ENCODE measurements at places on chromosomes 16 and 17.

DNA sequence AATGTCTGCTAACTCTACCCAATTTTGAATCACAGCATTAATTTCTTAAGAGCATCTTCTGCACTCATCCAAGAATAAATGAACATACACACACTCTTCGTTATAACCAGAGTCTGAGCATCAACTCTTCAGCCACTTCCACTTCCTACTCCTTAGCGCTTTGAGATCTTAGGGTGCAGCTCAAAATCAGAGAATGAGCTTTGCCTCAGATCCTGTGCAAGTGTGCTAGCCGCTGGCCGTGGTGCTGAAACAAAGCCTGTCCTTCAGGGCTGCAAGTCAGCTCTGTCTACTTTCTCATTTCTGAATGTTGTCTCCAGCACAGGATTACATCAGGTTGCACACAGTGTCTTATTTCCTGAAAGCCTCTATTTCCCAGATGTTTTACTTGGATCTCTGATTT, 165.4 kb downstream of the AIPL1 start:
- no peaks in the 10 kb centered on the region for H3K4me1 ChIP-seq
- peaks cover 7% of the 10 kb centered on the region for H3K27me3 ChIP-seq
- H3K36me3 ChIP-seq = no peaks in the 10 kb centered on the region
- peak; percentile 34 for DNase-seq

DNA sequence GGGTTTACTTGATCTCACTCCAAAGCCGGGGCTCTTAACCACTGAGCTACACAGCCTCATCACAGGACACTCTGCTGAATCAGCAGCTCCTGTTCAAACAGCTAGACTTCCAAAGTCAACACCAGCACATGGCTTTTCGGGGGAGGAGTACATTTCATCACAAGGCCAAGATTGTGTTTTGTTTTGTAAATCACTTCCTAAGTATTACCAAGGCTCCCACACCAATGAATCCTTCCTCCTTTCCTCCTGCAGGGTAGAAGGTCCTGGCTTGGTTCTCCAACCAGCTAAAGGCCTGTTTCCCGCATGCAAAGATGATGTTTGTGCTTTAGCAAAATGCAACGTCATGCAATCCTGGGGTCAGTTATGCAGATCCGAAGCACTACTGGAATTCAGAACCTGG, 152.5 kb downstream of the XYLT1 start:
- no peak for DNase-seq
- H3K27me3 ChIP-seq = no peaks in the 10 kb centered on the region
- H3K4me1 ChIP-seq = peaks cover 40% of the 10 kb centered on the region
- H3K27ac ChIP-seq = no peak overlapping the region
- no peak overlapping the region for H3K4me3 ChIP-seq

DNA sequence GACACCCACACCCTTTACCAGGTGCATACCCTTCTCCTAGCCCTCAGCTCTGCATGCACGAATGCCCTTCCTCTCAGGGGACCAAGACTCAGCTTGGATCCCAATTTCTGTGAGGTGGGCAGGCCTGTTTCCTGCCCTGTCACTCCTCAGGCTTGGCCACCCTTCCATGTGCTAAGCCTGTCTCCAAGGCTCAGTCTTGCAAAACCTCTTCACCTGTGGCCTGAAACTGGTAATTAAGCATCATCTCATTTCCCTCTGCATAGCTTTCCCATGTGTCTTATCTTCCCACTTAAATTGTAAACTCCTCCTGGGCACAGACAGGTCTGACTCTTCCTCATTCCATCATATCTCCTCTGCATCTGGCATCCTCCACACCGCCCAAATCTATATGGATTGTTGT, 31.0 kb upstream of the SMPD3 start:
- H3K36me3 ChIP-seq = no peaks in the 10 kb centered on the region
- no peak overlapping the region for H3K27ac ChIP-seq
- peaks cover 2% of the 10 kb centered on the region for H3K4me1 ChIP-seq
- H3K4me3 ChIP-seq = no peak overlapping the region
- no peak for DNase-seq

- H3K27ac ChIP-seq = no peak overlapping the region
- DNase-seq = peak; percentile 31
- H3K4me1 ChIP-seq = peaks cover 8% of the 10 kb centered on the region
- peak overlapping the region; percentile 58 for H3K4me3 ChIP-seq
- H3K27me3 ChIP-seq = peaks cover 18% of the 10 kb centered on the region
Observed at GRCh38 chr17:5097101-5097834, 14.4 kb downstream of the ZNF232 start.

GRCh38 chr17:80318166-80318565, 57.5 kb downstream of the RNF213 start:
- H3K27ac ChIP-seq = no peak overlapping the region
- no peaks in the 10 kb centered on the region for H3K27me3 ChIP-seq
- H3K4me3 ChIP-seq = no peak overlapping the region
- H3K36me3 ChIP-seq = peaks cover 67% of the 10 kb centered on the region

- no peak for DNase-seq
- no peaks in the 10 kb centered on the region for H3K36me3 ChIP-seq
- no peak overlapping the region for H3K27ac ChIP-seq
- H3K4me3 ChIP-seq = no peak overlapping the region
- H3K4me1 ChIP-seq = no peaks in the 10 kb centered on the region
Observed at GRCh38 chr16:79876332-79876730, 275.8 kb upstream of the MAF start.

DNA sequence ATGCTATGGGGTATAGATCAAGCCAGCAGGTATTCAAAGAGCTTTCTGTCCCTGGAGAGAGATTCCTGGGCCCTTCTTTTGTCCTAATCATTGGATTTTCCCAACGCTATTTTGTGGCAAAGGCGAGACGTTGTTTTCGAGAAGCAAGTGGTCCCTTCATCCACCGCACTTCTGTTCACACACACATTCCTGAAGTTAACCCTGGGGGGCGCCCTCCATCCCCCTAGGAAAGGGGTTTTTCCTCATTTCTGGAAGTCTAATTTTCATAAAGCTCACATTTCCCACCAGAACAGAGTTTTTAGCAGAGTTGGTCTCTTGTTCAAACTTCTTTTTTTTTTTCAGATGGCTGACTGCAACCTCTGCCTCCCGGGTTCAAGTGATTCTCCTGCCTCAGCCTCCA, 11.9 kb downstream of the SCGB1C2 start:
- no peaks in the 10 kb centered on the region for H3K27me3 ChIP-seq
- H3K27ac ChIP-seq = no peak overlapping the region
- no peaks in the 10 kb centered on the region for H3K4me1 ChIP-seq
- no peak for DNase-seq

DNA sequence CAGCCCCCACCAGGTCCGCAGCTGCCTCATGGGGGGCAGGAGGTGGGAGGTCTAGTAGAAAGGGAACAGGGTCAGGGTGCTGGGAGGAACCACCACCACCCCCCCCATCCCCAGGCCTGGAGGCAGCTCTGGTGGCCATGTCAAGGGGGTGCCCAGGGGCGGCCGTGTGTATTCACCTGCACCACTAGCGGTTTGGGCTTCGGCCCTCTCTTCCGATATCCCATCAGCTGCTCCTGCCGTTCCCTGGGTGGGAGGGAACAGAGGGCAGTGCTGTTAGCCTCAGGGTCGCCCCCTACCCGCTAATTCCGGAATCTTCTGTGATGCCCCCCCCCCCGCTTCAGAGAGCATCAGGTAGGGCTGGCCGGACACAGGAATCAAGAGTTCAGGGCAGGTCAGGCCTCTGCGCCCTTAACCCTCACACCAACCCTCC, 3.8 kb downstream of the CBX4 start:
- peaks cover 6% of the 10 kb centered on the region for H3K27me3 ChIP-seq
- DNase-seq = no peak
- peaks cover 40% of the 10 kb centered on the region for H3K4me1 ChIP-seq
- H3K4me3 ChIP-seq = no peak overlapping the region

GRCh38 chr16:87295259-87295658, 21.9 kb downstream of the C16orf95 start:
- H3K27ac ChIP-seq = no peak overlapping the region
- H3K27me3 ChIP-seq = no peaks in the 10 kb centered on the region
- peaks cover 2% of the 10 kb centered on the region for H3K4me1 ChIP-seq
- H3K4me3 ChIP-seq = no peak overlapping the region

DNA sequence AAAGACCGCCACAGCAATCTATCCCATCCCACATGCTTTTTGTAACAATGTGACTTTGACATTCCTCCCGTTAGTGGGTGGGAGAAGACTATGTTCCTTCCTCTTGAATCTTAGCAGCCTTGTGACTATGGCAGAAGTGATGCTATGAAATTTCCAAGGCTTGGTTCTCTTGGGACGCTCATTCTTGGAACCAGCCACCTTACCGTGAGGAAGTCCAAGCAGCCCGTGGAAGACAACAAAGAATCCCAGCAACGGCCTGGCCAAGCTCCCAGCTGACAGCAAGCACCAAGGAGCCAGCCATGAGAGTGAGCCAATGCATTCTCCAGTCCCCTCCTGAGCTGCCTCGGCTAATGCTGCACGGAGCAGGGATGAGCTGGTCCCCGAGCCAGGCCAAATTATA, 62.3 kb downstream of the VPS53 start:
- no peak overlapping the region for H3K4me3 ChIP-seq
- peaks cover 33% of the 10 kb centered on the region for H3K36me3 ChIP-seq
- no peaks in the 10 kb centered on the region for H3K27me3 ChIP-seq
- no peaks in the 10 kb centered on the region for H3K4me1 ChIP-seq
- H3K27ac ChIP-seq = no peak overlapping the region

DNA sequence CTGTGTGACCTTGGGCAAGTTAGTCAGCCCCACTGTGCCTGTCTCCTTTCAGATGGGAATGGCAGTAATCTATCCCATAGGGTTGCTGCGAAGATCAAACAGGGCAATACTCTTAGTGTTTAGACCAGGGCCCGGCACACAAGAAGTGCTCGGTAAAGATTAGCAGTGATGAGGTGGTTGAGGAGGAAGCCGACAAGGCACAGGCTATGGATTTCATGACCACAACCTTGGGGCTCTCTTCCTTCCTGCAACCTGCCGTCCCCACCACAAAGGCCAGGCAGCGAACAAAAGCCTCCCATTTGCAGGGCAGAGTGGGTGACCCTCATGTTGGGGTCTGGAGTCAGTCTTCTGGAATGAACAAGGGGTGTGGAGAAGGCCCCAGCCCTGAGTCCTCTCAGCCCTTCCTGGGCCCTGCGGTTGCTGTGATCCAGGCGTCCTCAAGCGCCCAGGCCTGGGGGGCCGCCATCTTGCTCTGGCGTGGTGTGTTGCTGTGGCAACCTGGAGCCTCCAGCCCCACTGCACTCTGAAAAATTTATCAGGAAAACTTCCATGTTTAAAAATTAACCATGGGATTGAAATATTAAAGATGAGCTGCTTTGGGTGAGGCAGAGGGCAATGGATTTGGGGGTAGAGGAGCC, 9.8 kb downstream of the ADAM11 start:
- DNase-seq = no peak
- no peak overlapping the region for H3K27ac ChIP-seq
- H3K4me1 ChIP-seq = peaks cover 3% of the 10 kb centered on the region
- peaks cover 15% of the 10 kb centered on the region for H3K27me3 ChIP-seq
- no peaks in the 10 kb centered on the region for H3K36me3 ChIP-seq

- DNase-seq = no peak
- H3K4me3 ChIP-seq = no peak overlapping the region
Observed at GRCh38 chr17:14078027-14078426, 8.7 kb downstream of the COX10 start.

- H3K4me1 ChIP-seq = peaks cover 10% of the 10 kb centered on the region
- no peak overlapping the region for H3K27ac ChIP-seq
- H3K27me3 ChIP-seq = peaks cover 69% of the 10 kb centered on the region
- DNase-seq = no peak
- no peak overlapping the region for H3K4me3 ChIP-seq
Observed at GRCh38 chr16:51151961-51152663, 1.0 kb upstream of the SALL1 start.

DNA sequence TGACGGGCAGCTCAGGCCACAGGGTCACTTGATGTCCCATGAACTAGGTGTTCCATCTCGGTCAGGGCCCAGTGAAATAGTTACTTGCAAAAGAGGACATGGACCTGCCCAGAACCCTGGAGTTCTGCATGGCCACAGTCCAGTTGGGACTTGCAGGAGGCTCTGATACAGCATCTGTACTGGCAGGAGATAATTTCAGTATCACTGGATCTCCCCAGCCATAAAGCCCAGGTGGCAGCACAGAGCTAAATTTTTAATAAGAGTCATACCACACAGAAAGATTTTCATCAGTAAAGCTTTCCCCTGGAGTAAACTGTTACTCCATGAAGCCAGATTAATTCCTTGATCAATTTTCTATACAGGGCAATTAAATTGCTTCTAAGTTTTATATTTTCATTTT, 18.0 kb upstream of the SLC16A5 start:
- no peak overlapping the region for H3K4me3 ChIP-seq
- DNase-seq = no peak
- peaks cover 32% of the 10 kb centered on the region for H3K4me1 ChIP-seq
- H3K27me3 ChIP-seq = no peaks in the 10 kb centered on the region
- H3K36me3 ChIP-seq = peaks cover 4% of the 10 kb centered on the region

GRCh38 chr16:13435415-13435814, 484.5 kb upstream of the ERCC4 start:
- no peak overlapping the region for H3K27ac ChIP-seq
- H3K4me1 ChIP-seq = peaks cover 2% of the 10 kb centered on the region
- no peaks in the 10 kb centered on the region for H3K27me3 ChIP-seq
- H3K36me3 ChIP-seq = no peaks in the 10 kb centered on the region
- DNase-seq = no peak

DNA sequence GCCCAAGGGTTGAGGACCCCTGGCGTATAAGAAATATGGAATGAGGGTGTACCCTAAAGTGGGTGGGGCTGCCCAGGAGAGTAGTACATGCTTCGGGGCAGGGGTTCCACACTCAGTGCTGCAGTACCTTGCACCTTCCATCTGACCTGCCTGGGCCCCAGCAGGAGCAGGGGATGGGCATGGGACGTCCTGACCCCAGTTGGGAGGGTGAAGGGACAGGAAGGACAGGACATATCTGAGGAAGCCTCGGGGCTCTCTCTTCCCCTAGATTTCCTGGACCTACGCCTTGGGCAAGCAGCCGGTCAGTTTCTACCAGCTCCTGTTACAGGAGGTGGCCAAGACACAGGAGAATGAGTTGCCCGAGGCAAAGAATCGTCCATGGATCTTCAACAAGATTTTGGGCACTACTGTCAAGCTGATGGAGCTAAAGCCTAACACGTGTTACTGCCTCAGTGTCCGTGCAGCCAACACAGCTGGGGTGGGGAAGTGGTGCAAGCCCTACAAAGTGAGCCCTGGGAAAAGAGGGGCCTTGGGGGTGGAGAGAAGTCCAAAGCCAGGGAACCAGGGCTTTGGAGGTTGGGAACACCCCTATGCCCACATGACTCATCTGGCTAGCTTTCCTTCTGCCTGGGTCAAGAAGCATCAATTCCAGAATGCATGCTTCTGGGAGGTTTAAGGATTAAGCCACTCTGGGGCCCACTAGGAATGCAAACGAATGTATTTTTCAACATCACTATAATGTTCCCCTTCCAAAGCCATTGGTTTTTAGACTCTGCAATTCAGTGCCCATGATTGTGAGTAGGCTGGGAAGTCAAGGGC, 7.9 kb downstream of the FNDC8 start:
- H3K36me3 ChIP-seq = peaks cover 23% of the 10 kb centered on the region
- no peak overlapping the region for H3K27ac ChIP-seq
- DNase-seq = no peak
- no peak overlapping the region for H3K4me3 ChIP-seq
- H3K4me1 ChIP-seq = no peaks in the 10 kb centered on the region

DNA sequence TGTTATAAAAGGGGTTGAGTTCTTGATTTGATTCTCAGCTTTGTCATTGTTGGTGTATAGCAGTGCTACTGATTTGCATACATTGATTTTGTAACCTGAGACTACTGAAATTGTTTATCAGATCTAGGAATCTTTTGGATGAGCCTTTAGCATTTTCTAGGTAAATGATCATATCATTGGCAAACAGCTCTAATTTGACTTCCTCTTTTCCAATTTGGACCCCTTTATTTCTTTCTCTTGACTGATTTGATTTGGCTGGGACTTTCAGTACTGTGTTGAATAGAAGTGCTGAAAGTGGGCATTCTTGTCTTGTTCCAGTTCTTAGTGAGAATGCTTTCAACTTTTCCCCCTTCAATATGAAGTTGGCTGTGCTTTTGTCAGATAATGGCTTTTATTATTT, 45.4 kb downstream of the ITGAM start:
- H3K27me3 ChIP-seq = peaks cover 2% of the 10 kb centered on the region
- peaks cover 10% of the 10 kb centered on the region for H3K4me1 ChIP-seq
- no peak overlapping the region for H3K27ac ChIP-seq
- H3K36me3 ChIP-seq = no peaks in the 10 kb centered on the region
- no peak for DNase-seq
